ENCODE measurements at places on chromosomes 5 and 9.

DNA sequence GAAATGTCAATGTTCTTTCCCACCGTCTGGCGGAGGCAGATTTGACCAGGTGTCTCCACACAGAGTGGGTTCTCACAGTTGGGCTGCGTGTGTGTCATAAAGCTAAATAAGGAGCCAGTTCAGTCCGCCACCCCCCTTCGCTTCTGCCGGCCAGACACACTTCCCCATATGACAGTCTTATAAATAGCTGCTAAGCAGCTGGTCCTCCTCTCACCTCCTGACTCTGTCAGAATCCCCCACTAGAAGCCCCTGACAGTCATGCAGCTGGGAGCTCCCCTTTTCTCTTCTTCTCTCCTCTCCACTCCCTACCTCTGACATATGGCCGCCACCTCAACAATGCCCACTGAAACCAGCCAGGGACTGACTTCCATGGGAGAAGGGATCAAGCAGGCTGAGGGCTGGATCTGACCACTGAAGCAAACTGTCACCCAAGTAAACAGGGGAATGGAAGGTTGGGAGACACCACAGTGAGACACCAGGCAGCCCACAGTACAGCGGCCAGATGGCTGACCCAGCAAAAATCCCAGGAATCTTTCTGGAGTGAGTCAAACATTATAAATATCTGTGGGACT, 141.9 kb upstream of the EFNA5 start:
- peak; percentile 67 for DNase-seq

DNA sequence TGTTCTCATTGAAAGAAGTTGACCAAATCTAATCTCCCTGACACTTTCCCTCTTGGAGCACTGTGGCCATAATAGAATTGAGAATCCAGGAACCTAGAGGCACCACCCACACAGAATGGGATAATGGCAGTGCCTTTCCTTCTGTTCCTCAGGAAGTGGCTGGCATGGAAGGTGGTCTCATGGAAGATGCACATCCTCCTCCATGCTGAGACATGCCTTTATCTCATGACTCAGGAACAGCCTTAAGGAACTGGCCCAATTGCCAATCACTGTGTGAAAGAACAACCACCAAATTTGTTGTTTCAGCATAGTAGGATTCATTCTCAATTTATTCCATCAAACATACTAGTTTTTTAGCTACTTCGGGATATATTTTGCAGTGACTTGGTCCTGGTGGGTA, 137.5 kb upstream of the RASGRF2 start:
- no peak for DNase-seq

GRCh38 chr9:136726118-136726517, 13.7 kb downstream of the DIPK1B start:
- DNase-seq, result peak; percentile 24

GRCh38 chr5:54703133-54703532, 185.6 kb downstream of the SNX18 start:
- DNase-seq, result peak; percentile 71

- DNase-seq, result no peak
Measured at GRCh38 chr5:98333921-98334320, 439.5 kb upstream of the RGMB start.

GRCh38 chr5:139104577-139105276, 93.4 kb downstream of the SIL1 start:
- DNase-seq, result peak; percentile 94

- DNase-seq, result no peak
Measured at GRCh38 chr5:55102348-55102747, at the start of gene GZMA. Gene GZMA (plus strand): TSS chr5:55102646. CDS start chr5:55102683, 37 bp downstream.

DNA sequence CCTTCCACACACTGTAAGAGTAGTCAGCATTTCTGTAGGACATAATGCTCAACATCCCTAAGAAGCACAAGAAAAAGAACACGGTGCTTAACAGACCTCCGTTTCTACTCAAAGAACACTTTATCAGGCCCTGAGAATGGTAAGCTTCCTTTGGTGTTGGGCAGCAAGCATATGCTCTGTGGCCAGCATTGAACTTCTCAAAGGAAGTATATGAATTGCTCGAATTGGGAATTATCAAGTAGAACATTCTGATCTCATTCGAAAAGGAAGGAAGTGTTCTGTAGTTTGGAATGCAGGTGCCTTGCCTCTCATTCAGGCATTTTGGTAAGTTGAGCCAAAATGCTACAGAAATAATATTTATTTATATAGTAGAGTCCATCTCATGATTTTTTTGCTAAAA, 61.0 kb downstream of the C5 start:
- DNase-seq, result no peak

DNA sequence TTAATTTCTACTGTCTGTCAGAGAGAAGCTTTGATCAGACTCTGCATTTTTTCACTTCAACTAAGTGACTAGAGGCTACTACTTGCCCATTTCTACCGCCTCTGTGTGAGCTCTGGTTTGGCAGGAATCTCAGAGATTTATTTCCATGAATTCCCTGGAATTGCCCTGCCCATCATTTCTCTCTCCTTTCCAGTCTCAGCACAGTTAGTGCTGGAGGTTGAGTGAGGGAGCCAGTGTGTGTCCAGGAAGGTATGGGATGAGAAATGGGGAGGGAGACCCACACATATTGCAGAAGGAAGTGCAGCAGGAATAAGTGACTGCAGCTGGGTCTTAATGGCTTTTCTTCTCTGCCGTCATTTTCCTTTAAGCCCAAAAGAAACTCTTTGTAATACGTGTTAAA, 443.1 kb upstream of the ZNF462 start:
- DNase-seq, result no peak

GRCh38 chr9:98344581-98344980, 89.1 kb upstream of the TBC1D2 start:
- DNase-seq, result no peak

- DNase-seq, result no peak
Measured at GRCh38 chr5:113302120-113302519, 132.7 kb downstream of the TSSK1B start.

DNA sequence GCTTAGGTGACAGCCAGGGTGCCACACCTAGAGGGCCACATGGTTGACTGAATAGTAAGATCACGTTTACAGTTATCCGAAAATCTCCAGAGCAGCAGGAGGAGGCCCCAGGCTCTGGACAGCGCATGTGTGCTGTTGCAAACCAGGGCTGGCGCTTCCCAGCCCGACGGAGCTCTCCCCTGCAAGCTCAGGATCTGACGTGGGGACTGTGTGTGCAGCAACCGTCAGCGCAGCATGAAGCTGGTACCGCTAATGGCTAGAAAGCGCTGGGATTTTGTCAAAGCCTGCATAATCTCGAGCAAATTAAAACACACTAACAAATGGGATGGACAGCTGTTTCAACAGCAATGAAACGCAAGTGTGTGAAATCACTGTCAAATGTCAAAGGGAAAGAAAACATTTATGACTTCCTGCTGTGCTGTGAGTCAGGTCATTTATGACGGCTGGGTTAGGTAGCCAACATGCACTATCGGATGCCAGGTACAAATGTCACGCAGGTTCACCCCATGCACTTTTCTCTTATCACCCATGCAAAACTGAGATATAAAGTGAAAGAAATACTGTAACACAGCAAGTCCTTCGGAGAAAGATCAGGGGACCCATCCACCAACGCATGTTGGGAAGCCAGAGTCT, 7.5 kb downstream of the SURF4 start:
- peak; percentile 19 for DNase-seq

GRCh38 chr5:74289238-74289637, 351.3 kb downstream of the ENC1 start:
- no peak for DNase-seq

DNA sequence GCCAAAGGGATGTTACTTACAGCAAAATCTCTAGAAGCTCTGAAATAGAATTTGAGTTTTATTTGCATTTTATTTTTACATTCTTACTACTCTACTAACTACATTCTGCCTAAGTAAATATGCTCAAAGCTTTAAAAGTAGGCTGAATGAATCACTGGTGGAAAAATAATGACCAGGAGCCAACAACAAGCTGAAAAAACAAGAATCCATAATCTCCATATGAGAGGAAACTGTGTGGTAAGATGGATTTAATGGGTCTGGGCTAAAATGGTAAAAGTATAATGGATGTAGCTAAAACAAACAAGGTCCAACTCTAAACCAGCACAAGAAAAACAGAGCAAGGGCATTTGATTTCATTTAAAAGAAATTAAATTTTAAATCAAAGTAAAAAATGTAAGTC, 525.8 kb upstream of the FTMT start:
- DNase-seq, result peak; percentile 0

GRCh38 chr9:81183761-81184160, 505.6 kb downstream of the TLE1 start:
- DNase-seq, result peak; percentile 90

GRCh38 chr9:131735238-131736128, 4.4 kb downstream of the RAPGEF1 start:
- no peak for DNase-seq

DNA sequence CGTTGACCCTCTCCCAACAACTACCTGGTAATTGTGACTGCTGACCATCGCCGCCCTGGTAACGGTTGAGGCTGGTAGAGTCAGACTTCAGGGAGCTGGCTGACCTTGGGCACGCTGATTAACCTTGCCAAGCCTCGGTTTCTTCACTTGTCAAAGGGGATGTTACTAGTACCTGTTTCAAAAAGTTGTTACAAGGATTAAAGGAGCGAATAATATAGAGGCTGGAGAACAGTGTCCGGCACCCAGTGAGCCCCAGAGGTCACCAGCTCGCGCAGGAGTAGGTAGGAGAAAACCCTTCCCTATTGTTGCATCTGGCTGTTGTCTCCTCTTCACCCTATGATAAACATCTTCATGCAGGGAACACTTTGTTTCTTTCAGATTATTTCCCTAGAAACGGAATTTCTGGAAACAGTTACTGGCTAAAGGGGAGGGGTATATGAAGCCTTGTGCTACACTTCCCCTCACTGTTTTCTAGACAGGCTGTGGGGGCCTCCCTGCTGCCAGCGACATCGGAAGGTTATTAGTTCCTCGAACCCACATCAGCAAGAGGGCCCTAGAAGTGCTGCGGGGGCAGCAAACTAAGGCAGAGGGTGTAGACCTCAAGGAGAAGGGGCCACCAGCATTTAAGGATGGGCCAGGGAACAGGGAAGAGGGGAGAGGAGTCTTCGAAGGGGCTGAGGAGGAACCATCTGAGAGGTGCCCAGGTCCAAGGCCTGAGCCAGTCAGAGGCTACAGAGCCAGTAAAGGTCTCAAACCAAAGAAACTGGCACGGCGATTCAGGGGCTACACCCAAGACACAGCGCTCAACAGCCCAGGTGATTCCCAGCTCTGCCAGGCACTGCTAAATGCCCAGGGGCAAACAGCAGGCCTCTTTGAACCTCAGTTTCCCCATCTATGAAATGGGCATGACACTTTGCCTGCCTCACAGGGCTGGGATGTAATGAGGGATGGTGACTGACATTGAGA, 37.6 kb downstream of the HRH2 start:
- no peak for DNase-seq

GRCh38 chr9:113635586-113635985, 172.1 kb downstream of the RGS3 start:
- no peak for DNase-seq

DNA sequence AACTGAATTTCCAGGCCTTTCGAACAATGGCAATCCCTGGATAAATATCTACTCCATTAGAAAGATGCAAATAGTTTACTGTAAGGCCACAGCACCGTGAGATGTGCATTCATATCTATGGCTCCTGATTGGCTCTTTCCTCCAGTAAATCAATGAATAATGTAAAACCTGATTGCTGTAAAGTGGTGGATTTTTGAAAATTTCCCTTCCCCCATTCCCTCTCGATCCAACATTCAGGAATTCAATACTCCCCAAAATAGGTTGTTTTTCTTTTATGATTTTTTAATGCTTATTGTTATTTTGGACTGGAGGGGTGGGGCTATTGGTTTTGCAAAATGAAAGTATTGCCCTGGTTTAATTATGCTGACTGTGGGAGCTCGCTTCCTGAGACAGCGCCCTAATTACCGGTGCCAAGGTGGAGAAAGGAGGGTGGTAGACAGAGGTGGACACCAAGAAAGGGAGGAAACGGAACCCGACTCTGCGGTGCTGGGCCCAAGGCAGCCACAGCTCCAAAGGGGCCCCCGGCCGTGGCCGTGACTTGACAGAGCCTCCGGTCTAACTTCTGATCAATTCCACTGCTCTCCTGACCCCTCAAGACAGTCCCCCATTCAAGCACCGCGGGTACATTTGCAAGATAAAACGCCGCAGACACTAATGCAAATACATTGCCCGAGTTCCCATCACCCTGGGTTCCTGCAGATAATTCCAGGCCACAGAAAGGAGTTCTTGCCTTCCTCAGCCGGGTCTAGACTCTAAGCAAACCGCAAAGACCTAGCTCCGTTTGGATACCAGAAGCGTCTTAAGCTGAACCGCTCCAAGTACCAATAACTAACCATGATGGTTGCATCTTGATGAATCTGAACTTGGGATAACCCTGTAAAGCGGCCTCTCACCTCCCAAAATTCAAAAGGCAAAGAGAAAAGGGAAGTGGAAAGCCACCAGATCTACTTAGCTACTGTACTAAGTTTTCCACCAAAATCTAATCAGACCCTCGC, 211.2 kb downstream of the MEF2C start:
- no peak for DNase-seq

DNA sequence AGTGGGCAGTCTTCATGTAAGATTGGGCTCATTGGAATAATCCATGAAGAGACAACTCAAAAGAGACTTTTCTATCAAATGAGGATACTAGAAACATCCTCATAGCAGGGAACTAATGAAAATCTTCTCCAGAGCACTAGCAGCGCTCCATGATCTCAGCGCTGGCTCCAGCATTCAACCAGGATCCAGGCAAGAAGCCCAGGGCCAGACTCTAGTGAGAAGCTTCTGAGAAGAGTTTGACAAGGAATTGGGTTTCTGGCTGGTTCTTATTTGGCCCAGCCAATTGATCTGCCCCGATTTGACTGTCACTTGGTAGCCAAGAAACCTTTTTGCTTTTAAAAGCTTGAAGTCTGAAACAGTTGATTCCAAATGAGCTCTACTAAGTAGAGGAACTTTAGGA, 60.1 kb downstream of the AOPEP start:
- no peak for DNase-seq

DNA sequence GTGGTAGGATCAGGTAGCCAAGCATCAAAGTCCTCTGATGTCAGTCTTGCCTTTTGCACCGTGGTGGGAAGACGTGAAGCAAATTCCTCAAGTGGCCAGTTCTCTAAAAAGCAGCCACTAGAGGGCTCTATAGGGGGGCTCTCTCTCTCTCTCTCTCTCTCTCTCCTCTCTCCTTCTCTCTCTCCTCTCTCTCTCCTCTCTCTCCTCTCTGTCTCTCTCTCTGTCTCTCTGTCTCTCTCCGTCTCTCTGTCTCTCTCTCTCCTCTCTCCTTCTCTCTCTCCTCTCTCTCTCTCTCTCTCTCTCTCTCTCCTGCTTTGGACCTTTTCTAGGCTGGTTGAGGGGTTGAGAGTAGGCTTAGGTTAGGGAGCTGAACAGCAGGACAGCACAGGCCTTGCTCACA, 13.9 kb upstream of the OSMR start:
- DNase-seq, result peak; percentile 75

DNA sequence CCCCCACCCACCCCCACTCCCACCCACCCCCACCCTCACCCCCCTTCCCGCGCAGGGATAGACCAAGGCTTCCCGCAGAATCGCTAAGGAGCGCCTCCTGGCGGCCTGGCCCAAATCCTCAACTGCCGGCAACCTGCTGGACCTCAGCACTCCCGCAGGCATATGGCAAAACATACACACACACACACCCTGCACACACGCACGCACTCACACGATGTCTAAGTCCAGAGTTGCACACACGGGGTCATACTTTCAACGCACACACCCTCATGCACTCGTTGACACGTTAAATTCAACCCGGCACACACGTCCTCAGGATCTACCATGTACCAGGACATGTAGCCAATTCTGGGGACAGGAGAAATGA, 1.7 kb downstream of the CPLX2 start:
- peak; percentile 14 for DNase-seq

- no peak for DNase-seq
Measured at GRCh38 chr9:135249191-135249590, 161.7 kb downstream of the OLFM1 start.
